HT1080 (cell line): ENCODE measurements at places on chromosomes 12 and 14. TPM values are rescaled to one million over a fixed set of nuclear protein-coding genes. Genes with fewer than 3 reads are reported as not detected.

Gene TXNRD1
- 340 and 396 TPM in 2 replicates for total RNA-seq

DNA sequence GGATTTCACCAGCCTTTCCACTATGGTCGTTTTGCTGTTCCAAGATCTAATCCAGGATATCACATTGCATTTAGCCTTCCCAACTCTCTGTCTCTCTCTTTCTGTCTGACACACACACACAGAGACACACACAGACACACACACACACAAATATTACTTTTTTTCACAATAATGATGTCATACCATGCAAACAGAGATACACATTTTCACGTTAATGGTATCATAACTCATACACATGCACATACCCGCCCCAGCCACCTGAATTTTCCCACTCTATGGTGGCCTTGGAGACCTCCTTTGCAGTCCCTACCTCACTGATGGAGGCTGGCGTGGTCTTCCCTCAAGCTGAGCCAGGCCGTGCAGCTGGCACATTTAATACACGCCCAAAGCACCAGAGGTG is 7.2 kb upstream of the MYL2 start:
- DNase-seq: no peak

DNA sequence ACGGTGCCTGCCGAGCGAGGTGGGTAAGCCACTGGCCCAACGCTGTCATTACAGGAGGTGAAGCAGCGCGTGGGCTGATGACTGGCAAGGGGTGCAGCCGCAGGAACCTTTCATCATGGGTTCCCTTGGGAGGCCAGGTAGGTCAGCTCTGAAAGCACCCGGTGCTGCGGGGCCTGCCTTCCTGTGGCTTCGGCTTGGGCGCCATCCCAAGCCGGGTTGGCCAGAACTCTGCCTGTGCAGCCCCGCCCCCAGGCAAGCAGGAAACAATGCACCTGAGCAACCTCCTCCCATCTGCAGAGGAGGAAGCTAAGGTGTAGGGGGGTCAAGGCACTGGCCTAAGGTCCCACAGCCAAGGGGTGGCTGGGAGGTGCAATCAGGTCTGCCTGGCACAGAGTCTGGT is 20.0 kb upstream of the HHIPL1 start:
- DNase-seq: no peak

GRCh38 chr12:7719946-7720730 is 8.9 kb downstream of the DPPA3 start:
- no peak for DNase-seq

DNA sequence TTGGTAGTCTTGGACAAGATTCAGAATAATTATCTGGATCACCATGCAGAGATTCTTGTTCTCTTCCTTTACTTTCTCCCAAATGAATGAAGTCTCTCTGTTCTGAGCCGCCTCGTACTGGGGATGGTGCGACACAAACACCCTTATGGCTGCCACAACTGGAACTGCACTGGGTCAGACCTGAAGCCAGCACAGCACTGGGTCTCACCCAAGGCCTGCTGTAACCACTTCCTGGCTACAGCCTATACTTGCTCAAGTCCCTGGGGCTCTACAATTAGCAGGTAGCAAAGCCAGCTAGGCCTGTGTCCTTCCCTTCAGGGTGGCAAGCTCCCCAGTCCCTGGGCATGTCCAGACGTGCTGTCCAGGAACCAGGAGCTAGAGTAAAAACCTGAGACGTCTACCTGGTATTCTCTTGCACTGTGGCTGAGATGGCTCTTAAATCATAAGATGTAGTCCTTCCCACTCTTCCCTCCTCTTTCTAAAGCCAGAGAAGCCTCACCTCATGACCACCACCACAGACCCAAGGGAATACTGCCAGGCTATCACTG is 27.6 kb downstream of the IFNG start:
- DNase-seq: no peak

Gene B4GALNT1
- total RNA-seq: 23.6 and 34.1 TPM in 2 replicates

DNA sequence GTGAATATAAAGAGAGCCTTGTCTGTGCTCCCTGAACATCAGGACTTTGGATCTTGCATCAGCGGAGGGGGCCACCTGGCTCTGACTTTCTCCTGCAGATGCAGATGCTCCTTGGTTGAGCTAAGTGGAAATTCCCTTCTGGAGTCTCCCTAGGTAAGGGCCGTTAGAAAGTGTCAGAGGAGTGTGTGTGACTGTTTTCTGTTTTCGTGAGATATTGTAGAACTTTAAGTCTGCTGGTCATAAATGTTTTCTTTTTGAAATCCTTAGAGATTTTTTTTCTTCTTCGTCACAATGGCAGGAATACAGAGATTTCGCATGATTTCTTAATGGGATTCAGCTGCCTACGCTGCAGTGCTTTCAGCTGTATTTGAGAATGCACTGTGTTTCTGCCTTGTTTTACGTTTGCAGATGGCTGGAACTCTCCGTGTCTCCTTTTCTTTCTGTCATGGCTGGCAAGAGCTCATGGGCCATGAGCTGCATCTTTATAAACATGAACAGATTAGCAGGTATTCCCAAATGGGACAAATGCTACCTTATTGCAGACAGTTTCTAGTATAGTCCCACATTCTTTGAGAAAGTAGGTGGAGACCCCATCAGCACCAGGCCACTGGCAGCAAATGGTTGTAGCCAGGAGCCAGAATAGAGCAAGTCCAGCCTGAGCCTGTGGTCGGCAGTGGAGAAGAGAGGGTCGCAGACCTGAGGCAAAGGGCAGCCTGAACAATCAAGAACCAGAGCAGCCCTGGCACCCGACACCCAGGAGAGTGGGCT is 76.2 kb upstream of the FRMD6 start:
- no peak for DNase-seq

GRCh38 chr14:24459331-24459730 is 16.8 kb upstream of the SDR39U1 start:
- DNase-seq: no peak

GRCh38 chr12:90954921-90955320 is at the start of gene CCER1:
Gene CCER1, minus strand, starts transcription at chr12:90955176. Its CDS starts 434 bp downstream, at chr12:90954742.
- DNase-seq: no peak

DNA sequence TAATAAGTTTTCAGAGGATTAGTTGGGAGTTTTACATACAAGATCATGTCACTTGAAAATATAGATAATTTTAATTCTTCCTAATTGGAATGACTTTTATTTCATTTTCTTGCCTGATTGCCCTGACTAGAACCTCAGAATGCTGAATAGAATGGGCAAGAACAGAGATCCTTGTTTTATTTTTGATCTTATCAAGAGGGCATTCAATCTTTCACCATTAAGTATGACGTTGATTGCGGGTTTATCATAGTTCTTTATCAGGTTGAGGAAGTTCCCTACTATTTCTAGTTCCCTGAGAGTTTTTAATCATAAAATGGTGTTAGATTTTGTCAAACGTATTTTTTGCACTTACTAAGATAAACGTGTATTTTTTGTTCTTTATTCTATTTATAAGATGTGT is 124.3 kb downstream of the DICER1 start:
- no peak for DNase-seq

GRCh38 chr14:67387195-67387594 is 24.8 kb downstream of the PLEK2 start:
- peak; percentile 57 for DNase-seq

Gene EFCAB11
- 3.9 and 12.2 TPM in 2 replicates for total RNA-seq

- DNase-seq: no peak
Observed at GRCh38 chr14:104306450-104307040, 168.2 kb downstream of the KIF26A start.

GRCh38 chr14:55129428-55130195 is 560 bp downstream of the LGALS3 start:
- peak; percentile 68 for DNase-seq

- DNase-seq: no peak
Observed at GRCh38 chr12:132734206-132734605, 23.6 kb downstream of the PGAM5 start.

Gene HDAC7
- total RNA-seq: 36.8 and 40.0 TPM in 2 replicates

DNA sequence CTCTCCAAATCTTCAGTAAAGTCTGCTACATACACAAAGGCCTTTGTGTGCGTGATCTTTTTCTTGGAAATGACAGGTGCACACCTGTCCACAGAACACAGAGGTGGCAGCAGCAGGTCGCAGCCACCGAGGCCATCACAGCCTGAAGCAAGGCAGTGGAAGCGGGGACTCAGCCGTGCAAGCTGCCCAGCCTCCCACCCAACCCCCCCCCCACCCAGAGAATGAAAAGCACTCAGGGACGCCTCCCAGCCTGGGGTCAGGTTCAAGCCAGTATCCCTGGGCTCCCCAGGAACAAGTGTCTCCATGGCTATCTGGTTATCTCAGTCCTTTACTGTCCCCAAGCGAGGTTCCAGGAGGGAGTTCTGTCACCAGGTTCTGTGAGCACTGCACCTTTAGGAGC is 31.2 kb upstream of the TSPAN9 start:
- DNase-seq: no peak

Gene APOLD1
- total RNA-seq: 1.8 and 2.8 TPM in 2 replicates

Gene ANKRD33
- not detected in 2 replicates for total RNA-seq

DNA sequence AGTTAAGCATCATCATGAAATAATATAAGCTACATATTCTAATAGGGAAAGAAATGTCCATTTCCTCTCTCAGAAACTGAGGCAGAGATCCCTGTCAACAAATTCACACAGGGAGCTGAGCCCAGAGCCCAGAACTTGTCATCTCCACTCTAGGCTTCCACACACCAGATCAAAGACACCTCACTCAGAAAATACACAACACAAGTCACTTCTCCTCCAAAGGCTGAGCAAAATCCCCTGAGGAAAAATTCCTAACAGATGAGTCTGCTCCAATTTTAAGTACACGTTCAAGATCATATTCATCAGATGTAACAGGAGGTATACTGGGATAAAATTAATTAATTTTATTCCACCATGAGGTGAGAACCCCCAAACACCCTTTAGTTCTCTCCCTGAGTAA is 227.3 kb downstream of the DPF3 start:
- DNase-seq: peak; percentile 93

DNA sequence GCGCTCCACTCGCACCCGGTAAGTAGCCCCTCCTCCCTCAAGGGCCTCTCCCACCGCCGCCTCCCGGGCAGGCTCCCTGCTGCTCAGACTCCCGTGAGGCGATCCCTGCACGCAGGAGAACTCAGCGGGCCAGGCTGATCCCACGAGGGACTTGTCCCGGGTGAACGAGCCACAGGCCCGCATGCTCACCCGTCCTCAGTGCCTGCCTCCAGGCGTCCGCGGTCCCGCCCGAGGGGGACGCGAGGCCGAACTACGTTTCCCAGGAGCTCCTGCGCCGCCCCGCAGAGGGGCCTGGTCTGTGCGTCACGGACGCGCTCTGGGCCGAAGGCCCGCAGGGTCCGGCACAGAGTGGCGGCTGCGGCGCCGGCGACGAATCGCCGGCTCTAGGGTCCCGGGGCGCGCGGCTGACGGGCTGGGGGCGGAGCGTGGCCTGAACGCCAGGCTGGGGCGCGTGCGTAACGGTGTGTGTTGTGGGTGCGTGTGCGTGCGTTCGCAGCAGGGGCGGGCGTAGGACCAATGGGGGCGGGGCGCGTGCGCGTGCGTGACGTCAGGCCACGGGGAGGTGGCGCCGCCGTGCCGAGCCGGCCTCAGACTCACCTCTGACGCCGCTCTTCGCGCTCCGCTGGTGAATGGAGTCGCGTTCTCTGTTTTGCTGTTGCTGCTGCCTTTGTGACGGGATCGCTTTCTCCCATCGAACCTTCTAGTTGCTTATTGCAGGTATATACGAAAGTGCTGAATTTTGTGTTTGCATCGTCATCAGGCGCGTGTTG is at the start of the genes ZNF10 and ZNF891:
Gene ZNF10, plus strand, starts transcription at position 590 of the 770 bp plus-strand sequence. CDS start 13,866 bp downstream, outside the sequence.
Gene ZNF891, minus strand, starts transcription at position 237 of the 770 bp plus-strand sequence. CDS start 8,356 bp downstream, outside the sequence.
- peak; percentile 87 for DNase-seq

Gene BEST3
- total RNA-seq: 1.6 and 2.9 TPM in 2 replicates

Gene CRIP1
- 1.8 TPM in 1 of 2 replicates, not detected in the other for total RNA-seq

DNA sequence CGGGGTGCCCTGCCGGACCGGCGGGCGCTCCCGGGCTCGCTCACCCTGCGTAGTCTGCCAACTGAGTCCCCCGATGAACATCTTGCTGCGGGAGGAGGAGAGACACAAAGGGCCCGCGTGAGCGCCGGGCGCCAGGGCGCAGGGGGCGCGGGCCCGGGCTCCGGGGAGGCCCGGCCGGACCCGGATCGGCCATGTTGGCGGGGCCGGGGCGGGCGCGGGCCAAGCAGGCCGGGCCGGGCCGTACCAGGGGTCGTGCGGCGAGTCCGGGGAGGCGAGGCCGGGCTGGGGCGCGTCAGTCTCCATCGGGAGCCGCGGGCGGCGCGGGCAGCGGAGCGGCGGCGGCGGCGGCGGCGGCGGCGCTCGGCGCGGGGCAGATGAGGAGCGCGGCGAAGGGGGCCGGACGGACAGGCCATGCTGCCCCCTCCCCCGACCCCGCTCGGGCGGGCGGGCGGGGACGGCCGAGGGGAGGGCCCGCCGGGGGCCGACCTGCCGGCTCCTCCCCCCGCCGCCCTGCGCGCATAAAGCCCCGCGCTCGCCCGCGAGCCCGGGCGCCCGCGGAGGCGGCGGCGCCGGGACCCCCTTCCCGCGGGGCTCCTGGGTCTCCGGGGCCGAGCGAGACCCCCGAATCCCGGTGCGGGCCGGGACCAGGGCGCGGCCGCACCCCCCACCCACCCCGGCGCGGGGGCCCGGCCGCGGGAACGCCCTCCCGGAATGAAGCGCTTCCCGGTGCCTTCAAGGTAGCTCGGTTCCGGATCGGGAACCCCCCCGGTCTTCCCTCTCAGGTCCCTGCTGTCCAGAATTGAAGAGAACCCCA is at the start of gene MSI1:
Gene MSI1, minus strand, starts transcription at position 376 of the 814 bp plus-strand sequence. Its CDS starts 73 bp downstream, at position 303.
- no peak for DNase-seq

- DNase-seq: no peak
Observed at GRCh38 chr12:130847112-130847511, 8.1 kb upstream of the STX2 start.
